ENCODE measurements at places on chromosomes 7 and 10.

DNA sequence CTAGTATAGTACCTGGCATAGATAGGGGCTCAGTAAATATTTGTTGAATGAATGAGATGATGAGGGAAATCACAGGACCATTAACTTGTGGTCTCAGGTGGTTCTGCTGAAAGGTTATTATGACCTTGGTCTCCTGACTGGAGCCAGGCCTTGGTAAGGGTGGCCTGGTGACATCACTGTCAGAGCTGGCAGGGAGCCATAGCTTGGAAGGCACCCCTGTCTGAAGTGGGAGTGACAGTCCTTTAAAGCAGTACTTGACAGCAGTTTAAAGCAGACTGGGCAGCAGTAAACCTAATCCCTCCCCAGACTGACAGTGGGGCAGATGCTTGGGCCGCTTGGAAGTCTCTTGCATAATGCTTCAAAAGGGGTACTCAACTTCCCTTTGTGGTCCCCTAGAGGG is 13.4 kb downstream of the DPCD start:
- no peak for DNase-seq

GRCh38 chr7:99120501-99120900 is 23.4 kb downstream of the SMURF1 start:
- no peak for DNase-seq

- DNase-seq = no peak
Measured at GRCh38 chr10:12508165-12508564, 158.8 kb downstream of the CAMK1D start.

- peak; percentile 63 for DNase-seq
Measured at GRCh38 chr7:2710901-2711551, 23.0 kb downstream of the AMZ1 start.

Data from GM06990 (cell line).